NCI-H748 treated with DMSO at 0.1 percent for 48 hours (cell line): ENCODE measurements at places on chromosomes 6 and 20.
A peak's percentile ranks its signal among the peaks of the same experiment; 100 is the strongest.

GRCh38 chr6:40791004-40791403, 203.8 kb upstream of the LRFN2 start:
- DNase-seq: no peak

GRCh38 chr6:116159782-116160524, 34.0 kb upstream of the COL10A1 start:
- no peak for DNase-seq

- no peak for DNase-seq
Measured at GRCh38 chr6:42010185-42010891, 40.0 kb upstream of the TAF8 start.

- no peak for DNase-seq
Measured at GRCh38 chr20:10625641-10626040, 48.2 kb downstream of the JAG1 start.

DNA sequence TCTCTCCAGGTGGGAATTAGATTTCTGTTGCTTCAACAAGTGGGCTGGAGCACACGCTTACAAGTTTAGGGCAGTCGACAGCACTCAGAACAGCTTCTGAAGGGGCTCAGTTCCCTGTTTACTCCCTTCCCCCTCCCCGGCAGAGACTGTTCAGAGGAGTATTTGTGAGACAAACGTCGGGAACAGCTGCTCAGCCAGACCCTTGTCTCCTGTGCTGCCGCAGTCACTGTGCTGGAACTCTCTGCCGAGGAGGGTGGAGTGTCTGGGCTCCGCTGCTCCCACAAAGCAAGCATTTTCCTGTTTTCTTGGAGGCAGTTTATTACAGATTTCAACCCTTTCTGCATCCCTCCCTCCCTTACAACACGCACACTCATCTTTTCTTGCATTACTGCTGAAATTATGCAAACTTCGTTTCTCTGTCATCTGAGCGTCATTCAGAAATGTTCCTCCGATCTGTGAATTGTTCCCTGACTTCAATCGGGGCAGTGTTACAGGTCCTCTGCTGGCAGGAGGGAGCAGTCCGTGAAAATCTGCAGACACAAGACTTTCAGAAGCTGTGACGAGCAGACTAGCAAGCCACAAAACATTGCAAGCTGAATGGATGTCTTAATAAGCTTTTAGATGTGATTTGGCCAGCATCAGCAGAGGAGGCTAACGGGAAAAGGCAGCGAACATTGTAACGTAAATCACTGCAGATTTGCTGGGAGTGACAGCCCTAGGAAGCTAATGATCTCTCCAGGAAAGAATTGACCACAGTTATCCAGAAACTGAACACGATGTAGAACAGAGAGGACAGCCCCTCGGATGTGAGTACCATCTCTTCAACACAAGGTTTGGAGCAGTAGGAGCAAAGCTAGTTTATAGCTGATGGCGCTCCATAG, 76.2 kb downstream of the LYRM2 start:
- no peak for DNase-seq

DNA sequence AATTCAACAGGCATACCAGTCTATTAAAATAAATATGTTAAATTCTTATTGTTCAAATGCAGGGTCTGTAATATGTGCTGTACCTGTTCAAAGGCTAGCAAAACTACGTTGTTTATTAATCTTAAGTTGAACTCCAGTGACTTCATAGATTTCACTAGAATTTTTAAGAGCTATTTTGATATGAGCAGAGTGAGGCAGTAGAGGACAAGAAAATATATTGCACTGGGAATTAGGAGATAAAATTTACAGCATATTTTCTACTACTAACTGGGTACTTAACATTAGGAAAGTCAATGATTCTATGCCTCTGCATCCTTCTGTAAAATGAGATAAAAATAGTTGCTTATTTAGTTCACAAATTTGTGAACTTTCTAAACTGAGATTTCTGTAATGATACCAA, 162.2 kb upstream of the BMP5 start:
- DNase-seq: no peak

GRCh38 chr20:10453241-10453640, 18.1 kb downstream of the SLX4IP start:
- DNase-seq: no peak

GRCh38 chr20:59663513-59664060, 59.2 kb downstream of the PHACTR3 start:
- no peak for DNase-seq

- no peak for DNase-seq
Measured at GRCh38 chr20:51840865-51841264, 38.5 kb upstream of the SALL4 start.

DNA sequence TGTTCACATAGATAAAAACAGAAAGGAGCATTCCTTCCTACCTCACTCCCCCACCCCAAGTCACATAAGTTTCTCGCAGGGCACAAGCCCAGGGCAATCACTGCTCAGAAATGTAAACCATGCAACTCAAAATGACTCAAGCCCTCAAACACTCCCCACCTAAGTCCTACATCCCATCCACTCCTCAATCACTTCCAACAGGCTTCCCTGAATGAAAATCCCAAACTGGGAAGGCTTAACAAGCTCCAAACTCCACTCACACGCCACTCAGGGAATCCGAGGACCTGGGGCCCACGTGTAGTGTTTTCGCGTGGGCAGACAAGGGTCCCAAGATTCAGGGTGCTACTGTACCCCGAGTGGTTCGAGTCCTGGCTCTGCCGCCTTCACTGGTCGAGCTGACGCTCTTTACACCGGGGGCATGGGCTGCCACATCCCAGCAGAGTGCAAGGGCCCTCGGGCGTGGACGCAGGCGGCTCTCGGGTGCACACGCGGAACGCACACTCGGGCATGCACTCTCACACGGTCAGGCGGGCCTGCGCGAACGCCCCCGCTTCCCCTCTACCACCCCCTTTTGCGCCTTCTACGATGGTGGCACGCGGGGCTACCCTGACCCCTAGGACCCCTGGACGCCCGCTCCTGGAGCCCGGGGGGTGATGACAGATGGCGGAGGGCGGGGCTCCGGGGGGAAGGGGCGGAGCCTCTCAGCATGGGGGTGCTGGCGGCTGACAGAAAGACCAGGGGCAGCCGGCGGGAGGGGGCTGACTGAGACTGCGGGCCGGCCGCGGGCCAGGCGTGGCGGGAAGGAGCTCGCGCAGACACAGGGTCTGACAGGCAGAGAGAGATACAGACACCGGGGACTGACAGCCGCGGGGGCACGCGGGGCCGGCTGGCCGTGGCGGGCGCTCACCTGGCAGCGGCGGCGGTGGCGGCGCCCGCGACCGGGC, 657 bp downstream of the ZHX3 start:
- peak; percentile 30 for DNase-seq

DNA sequence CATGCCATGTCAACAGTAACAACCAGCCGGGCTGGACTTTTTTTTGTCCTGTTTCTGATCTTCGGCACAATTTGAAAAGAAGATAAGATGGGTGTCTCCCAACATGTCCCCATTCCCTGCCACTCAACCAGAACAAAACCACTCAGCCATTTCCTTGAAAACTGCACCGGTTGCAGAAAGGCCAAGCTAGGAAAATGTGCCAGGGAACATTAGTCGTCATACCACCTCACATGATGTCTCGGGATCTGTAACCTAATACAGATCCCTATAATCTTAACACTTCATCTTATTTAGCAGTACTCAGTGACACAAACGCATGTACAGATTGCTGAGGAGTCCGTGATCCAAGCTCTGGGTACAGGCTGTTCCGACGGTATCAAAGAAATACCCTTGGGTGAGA, 46.5 kb downstream of the ALDH8A1 start:
- no peak for DNase-seq

DNA sequence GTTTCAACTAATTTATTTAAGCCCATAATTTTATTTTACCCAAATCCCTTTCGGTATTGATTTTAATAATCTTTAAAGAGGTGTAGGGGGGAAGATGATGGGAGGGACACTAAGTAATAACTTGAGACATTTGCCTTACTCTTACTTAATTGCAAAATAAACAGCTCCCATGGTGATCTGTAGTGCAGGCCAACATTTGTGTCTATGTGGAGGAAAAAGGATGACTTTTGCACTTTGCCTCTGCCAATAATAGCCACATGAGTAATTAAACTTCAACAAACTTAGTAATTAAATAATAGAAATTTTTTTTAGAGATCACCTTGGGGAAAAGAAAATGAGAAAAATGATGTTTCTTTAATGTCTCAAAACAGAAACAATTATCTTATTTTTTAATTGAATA, 29.9 kb upstream of the CD2AP start:
- no peak for DNase-seq

GRCh38 chr20:1994627-1995026, 769 bp upstream of the PDYN start:
- no peak for DNase-seq

DNA sequence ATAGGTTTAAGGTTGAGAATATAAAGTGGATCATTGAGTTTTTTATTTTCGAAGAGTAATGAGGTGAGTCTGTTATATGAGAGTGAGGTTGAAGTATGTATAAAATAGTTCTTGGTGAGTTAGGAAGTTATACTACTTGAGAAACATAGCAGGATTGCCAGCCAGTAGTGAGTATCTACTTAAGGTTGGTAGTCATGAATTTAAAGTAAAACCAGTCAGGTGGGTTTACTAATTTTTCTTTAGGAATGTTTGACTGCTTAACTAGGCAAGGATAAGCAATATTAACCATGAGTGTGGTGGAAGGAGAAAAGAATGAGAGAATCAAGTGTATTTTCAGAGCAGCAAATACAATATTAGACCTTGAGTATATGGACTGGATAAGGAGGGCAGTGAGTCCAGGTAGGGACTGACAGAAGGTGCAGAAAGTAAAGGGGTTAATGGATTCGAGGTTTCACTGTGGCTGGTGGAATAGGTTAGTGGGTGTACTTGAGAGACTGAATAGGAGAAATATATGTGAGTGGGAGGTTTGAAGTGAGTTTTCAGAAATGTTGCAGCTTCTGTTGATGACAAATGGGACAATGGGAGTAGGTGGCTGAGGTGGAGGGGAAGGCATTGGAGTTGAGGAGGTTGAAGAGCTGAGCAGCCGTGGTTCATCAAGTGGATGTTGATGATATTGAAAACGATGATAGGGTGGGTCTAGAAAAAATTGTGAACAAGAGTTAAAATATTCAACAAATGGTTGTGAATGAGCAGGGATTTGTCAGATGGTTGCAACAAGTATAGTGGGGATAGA, 232.5 kb upstream of the ASCC3 start:
- no peak for DNase-seq

DNA sequence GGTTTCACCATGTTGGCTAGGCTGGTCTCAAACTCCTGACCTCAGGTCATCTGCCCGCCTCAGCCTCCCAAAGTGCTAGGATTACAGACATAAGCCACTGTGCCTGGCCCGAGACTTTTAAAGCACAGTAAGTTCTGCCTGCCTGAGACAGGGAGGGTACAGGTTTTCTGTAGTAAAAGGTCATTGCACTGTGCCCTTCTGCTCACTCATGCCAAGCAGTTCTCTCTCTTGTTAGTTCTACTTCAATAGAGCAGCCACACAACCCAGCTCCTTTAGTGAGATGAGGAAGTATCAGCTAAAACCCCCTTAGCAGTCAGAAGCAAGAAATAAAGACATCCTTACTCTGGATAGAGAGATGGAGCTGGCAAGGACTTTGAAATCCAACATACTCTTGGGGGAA, 52.4 kb upstream of the ARMH2 start:
- no peak for DNase-seq

GRCh38 chr6:118401325-118401975, 146.6 kb upstream of the PLN start:
- no peak for DNase-seq

- no peak for DNase-seq
Measured at GRCh38 chr6:166584853-166585429, 1.5 kb downstream of the RAMACL start.

GRCh38 chr6:71335544-71335943, 46.9 kb downstream of the OGFRL1 start:
- no peak for DNase-seq

DNA sequence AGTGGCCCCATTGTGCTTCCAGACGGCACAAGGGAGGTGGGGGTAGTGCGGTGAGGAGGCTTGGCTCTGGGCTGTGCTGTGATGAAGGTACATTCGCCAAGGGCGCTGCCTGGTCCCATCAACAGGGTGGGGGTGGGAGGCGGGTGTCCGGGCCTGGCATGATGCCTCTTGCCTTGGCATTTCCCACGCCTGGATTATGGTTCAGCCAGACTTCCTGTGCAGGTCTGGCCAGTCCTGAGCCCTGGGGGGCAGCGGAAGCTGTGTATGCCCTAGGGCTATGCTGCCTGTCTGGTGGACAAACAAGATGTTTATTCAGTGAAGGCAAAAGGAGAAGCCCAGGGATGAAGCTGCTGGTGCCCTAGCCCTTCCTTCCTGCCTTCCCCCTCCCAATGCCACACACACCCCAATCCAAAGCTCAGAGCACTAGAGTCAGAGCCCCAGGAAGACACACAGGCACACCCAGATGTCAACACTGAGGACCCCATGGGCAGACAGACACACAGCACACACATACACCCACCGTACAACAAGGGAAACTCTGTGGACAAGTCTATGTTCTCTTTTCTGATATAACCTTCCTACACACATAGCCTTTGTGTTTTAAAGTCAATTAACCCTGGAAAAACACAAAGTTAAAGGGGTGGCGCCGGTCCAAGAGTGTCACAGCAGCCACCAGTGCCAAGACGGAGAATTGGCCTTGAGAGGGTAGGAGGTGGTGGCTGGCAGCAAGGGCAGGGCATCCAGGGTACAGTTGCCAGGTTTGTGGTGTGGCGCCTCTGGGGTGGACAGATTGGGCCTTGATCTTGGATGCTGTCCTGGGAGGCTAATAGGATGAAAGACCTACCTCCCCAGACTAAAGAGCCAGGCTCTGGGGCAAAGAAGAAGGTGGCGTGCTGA, 54.7 kb upstream of the SAYSD1 start:
- DNase-seq: no peak

DNA sequence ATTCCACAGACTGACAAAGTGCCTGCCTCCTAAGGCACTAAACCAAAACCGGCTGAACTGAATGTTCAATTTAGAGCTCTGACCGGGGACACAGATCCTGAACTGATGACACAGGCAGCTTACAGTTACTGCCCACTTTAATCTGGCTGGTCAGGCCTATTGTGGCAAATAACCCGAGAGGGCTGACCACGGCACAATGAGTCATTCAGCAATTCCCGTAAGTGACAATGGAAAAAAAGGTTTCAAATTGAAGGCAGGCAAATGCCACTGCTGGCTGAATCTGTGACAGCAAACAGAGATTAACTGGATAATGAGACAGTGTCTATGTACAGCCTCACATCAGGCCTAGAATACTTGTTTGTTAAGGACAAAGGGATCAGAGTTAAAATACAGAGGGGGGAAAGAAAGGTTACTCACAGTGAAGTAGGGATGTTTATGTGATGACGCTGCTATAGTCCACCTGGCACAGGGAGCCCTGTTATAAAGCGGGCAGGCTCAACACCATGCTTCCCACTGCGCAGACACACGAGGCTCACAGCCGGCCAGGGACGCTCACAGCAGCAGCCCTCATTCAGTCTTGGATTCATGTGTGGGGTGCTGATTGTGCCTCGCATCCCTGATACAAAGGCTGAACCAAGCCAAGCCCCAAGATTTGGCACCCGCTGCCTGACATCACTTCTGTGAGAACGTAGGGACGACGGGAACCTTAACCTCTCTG, 54.4 kb downstream of the RTN4IP1 start:
- DNase-seq: no peak

GRCh38 chr6:109069746-109070145, 24.9 kb downstream of the SESN1 start:
- DNase-seq: no peak
